ENCODE measurements at places on chromosomes 5 and 9. TPM values are rescaled to one million over a fixed set of nuclear protein-coding genes. Genes with fewer than 3 reads are reported as not detected.

Gene NEURL1B
- total RNA-seq = 32.9 TPM

Gene SLC1A1
- 4.2 TPM for total RNA-seq

Gene SH3TC2
- total RNA-seq = 0.93 TPM

Gene IFNA13
- not detected for total RNA-seq

Gene IL6ST
- 359 TPM for total RNA-seq

Gene RLN1
- not detected for total RNA-seq

Gene PCDHGB6
- 6.7 TPM for total RNA-seq

Gene ZFP37
- 4.4 TPM for total RNA-seq

Gene ADGRD2
- total RNA-seq = not detected

Gene CAMK2A
- 0.23 TPM for total RNA-seq

Gene RAD50
- 30.3 TPM for total RNA-seq

Gene HTR1A
- not detected for total RNA-seq

Gene OR1Q1
- total RNA-seq = not detected

Gene ESM1
- total RNA-seq = 0.19 TPM

Gene SAPCD2
- total RNA-seq = 0.33 TPM

Gene UGT3A2
- total RNA-seq = not detected

Gene SOX30
- total RNA-seq = 0.23 TPM

Gene NPR2
- 47.1 TPM for total RNA-seq

Gene SPINK4
- not detected for total RNA-seq

Gene BTNL3
- not detected for total RNA-seq

Gene SLC6A19
- total RNA-seq = 0.09 TPM

- no peak for DNase-seq
These were observed 19.4 kb downstream of the CSF1R start for GRCh38 chr5:150066901-150067396.

DNA sequence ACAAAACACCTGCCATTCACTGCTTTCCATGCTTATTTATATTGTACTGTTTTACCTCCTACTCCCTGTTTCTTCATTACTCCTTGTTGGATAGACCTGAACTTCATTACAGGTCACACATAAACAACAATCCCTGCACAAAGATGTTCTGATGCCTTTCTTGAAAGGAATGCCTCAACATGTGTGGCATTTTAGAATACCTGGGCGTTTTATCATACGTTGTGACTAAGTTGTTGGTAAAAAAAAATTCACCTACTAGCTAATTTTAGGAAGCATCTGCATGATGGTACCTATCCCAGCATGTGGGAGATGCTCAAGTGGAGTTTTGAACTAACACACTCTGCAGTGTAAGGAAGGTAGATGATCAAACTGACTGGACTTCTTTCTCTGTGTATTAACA is 604.1 kb downstream of the TAF11L14 start:
- no peak for DNase-seq

DNA sequence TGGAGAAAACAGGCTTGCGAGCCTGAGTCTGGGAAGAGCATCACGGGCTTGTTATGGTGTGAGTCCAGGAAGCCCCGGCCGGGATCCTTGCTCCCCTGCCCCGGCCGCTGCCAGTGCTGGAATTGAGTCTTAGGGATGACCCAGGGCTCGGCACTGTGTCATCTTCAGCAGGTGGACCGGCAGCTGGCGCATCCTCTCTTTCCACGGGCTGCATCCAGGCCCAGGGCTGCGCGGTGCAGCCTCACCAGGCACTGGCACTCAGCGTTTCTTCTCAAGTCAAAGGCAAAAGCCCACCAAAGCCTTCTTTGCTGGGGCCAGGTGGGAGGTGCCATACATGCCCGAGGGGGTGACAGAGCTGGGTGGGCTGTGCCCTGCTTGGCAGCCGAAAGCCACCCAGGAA is 46.6 kb downstream of the COL5A1 start:
- peak; percentile 41 for DNase-seq

GRCh38 chr9:82375041-82375440 is 386.5 kb downstream of the SPATA31D1 start:
- DNase-seq = no peak

DNA sequence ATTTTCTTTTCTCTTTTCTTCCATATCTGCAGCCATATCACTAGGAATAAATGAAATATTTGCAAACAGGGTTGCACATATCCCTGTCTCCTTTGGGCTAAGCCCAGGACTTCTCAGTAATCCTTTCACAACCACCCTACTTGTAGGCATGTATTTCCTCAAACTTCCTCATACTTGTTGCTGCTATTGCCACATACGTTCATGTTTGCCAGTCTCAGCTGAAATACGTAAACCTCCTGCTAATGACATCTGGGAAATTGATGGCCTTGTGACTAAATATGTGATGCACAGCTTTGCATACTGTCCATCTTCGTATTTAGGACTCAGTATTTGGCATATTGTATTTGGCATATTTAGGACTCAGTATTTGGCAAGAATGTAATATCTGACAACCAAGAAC is 224.6 kb downstream of the PLK2 start:
- no peak for DNase-seq

- no peak for DNase-seq
These were observed 467.6 kb upstream of the ZNF608 start for GRCh38 chr5:125214080-125214479.

DNA sequence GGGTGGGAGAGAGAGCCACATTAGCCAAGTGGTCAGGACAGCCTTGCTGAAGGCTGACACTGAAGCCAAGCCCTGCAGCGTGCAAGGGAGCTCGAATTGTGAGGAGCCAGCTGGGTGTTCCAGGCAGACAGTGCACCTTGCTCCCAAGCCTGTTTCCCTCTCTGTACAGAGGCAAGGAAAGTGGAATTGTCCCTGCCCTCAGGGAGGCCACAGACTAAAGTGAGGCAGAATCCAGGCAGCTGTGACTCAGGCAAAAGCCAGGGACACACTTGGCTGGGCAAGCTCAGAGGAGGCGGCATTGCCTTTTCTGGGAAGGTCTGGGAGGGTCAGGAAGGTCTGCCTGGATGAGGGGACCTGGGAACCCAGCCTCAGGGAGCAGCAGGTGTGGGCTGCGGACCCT is 50.2 kb upstream of the LMX1B start:
- no peak for DNase-seq

GRCh38 chr5:93018461-93018860 is 562.6 kb downstream of the NR2F1-AS1 start:
- DNase-seq = no peak

- DNase-seq = peak; percentile 88
These were observed 12.8 kb downstream of the NOTCH1 start for GRCh38 chr9:136532799-136533774.

DNA sequence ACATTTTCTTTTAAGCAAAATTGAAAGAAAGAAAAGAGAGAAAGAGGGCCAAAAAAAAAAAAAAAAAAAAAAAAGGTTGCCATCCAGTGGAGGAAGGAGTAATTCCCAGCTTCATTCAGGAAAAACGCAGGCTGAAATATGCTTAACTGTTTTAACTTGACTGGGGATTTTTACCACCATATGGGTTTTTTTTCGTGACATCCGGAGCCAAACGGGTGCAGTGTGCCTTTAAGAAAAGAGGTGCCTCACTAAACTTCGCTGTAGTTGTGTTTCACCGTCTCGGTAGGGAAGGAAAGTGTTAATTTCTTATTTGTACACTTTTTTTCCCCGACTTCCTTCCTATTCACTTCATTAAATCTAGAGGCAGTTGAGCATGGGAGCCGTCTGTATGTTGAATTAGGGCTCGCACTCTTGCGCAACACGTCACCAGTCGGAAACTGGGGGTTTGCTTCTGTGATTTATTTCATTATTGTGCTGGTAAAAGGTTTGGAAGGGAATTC is 143.0 kb downstream of the SMARCA2 start:
- no peak for DNase-seq

GRCh38 chr5:103166706-103167105 is 46.6 kb downstream of the PPIP5K2 start:
- DNase-seq = no peak

GRCh38 chr9:132037458-132037857 is 42.2 kb downstream of the MED27 start:
- no peak for DNase-seq

DNA sequence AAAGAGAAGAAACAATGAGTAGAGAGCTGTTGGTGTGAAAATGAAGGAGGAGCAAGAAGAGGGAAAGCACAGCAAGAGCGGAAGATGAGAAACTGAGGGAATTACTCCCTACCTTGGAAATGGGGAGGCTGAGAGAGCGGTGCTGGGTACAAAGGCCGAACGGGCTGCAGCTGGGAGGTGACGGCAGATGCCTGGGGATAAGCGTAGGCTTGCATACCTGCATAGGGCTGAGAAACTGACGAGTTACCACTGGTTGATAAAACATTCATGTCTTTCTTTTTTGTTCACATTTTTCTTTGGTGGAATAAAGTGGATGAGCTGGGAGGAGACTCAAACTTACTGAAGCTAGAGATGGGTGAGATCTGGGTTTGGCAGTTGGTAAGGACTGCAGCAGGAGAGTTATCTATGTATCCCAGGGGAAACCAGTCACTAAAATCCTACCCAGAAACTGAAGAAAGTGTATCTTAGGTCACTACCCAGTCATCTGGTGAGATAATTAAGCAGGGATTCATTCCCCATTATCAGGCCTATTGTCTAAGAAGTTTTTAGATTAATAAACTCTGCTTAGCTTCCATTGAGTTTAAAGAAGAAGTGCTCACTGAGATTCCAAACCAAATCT is 34.8 kb downstream of the FKBP15 start:
- no peak for DNase-seq

GRCh38 chr5:130078661-130079060 is 174.4 kb downstream of the CHSY3 start:
- DNase-seq = no peak

DNA sequence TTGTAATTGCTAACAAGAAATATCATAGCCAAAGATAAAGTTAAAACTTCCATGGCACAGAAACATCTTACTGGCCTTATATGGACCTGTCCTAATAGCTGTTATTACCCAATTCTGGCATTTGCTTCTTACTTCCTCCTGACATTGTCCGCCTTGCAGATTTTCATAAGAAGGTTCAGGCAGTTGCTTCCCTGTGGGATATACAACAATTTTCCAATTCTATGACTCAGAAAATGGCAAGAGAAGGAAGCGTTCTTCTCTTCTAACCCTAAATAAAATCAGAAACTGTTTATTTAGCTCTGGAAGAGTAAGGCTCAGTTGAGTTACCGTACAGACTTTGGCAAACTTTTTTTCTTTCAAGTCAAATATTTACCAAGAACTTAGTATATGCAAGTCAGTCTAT is 1.7 kb downstream of the PRKAA1 start:
- no peak for DNase-seq

- DNase-seq = peak; percentile 13
These were observed 175.6 kb downstream of the MACROH2A1 start for GRCh38 chr5:135223404-135223803.

DNA sequence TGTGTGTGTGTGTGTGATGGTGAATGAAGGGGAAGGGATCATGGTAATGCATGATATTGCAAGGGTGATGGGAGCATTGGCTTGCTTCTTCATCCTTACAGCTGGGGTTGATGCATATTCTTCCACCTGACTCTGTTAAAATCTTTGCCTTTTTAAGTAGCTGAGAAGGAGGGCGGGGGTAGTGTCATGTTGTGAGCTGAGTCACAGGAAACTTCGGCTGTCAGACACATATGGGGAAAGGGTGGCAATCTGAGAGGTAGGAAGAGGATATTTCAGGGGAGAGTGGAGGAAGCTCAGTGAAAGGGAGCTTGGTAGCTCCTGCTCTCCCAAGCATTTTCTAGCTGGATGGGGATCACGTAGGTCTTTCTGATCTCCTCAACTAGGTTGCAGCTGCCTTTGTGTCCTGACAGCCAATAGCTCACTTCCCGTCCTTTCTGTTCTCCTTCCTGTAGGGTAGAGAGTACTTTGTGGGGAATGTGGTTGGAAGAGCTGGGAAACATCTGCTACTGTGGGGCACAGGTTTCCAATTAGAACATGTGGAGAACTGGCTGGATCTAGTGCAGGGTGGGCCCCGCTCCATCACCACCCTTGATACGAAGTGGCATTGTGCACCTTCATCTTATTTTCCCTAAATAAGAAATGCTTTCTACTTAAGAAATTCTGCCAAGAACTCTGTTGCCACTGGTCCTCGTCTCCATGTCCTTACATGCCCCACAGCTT is 18.1 kb upstream of the CLK4 start:
- no peak for DNase-seq

DNA sequence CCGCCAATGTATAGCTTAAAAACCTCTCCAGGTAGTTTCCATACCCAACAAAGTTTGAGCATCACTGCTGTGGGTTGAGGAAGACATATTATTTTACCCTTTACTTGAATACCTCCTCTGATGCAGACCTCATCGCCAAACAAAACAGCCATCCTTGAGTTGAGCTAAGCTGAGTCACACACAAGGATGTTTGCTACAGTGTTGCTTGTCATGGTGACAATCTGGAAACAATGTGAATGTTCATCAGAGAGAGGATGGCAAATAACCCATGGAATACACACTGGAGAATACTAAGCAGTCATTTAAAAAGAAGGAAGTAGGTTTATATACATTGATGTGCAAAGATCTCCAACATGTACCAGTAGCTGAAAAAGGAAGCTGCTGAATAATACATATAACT is 41.1 kb upstream of the TCF7 start:
- DNase-seq = no peak

DNA sequence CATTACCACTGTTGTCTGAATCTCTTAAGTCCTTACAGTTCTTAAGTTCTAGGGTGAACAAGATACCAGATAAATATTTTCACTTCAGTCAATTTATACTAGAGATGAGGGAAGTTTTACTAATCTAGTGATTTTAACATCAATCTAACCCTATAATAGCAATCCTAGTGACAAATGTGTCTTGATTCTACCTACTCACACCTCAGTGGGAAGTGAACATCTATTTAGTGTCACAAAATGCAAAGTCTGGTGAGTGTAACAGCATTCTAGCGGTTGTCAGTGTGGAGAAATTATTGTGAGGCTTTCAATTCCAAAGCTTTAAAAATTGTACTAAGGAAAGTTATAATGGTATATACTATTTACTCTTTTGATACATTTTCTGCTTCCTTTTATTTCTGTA is 225.8 kb upstream of the CYLC2 start:
- no peak for DNase-seq

DNA sequence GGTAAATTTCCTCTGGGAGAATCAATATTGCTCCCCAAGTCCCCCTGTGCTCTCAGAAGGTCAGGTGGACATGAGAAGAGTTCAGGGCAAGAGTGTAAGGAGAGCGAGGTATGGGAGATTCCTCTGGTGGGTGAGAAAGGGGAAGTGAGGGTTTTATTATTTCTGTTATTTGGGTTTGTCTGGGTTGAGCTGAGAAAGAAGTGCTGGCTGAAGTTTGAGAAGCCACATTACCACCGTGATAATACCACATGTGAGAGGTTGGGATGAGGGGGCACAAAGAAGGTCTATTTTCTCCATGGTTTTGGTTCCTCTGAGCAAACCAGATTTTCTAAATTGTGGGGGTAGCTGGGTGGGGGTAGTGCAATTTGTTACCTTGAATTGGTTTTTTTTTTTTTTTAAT is 350.4 kb downstream of the OSTF1 start:
- DNase-seq = no peak

- DNase-seq = no peak
These were observed 169.1 kb downstream of the YTHDC2 start for GRCh38 chr5:113682497-113683136.

DNA sequence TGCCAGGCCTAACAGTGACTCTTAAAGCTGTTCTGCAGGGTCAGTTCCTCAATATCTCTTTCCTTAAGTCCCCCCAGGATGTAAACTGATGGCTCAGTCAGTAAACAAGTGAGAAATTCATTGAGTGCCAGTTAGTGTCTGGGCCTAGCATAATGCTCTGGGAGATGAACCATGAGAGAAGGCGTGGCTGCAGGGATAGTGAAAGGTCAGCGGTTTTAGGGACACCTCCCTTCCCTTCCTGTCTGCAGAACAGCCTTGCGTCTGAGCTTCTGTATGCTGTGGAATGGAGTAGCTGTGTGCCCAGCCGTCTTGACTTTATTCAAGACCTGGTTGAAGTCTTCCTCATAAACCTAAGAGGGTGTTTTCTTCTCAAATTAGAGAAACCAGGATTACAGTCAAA is 46.7 kb upstream of the DMRT3 start:
- DNase-seq = no peak

- no peak for DNase-seq
These were observed 40.0 kb downstream of the GAS1 start for GRCh38 chr9:86907346-86907745.
